ENCODE measurements at places on chromosomes 7 and 10.

GRCh38 chr7:1946773-1947450 is 276.8 kb downstream of the ELFN1 start:
- no peak for DNase-seq

GRCh38 chr7:101816595-101817470 is 593 bp upstream of the CUX1 start:
- peak; percentile 59 for DNase-seq

- DNase-seq: no peak
Observed at GRCh38 chr7:15922002-15922401, 235.5 kb upstream of the MEOX2 start.

DNA sequence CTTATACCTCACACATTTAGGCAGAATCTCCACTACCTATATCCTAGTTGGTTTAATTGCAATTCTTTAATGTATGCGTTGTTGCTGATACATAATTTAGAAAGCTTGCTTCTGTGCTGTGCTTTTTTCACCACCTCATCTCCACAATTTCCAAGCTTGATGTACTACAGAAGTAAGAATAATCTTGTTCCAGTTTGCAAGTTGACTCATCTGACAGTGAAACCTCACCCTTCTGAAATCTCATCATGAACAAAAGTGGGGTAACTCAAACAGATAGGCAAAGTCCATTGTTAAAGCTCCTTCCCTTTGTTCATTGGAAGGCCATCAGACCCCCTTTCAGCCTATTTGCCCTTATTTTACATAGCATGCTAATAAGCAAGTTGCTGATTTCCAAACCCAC is 13.6 kb downstream of the EIF4EBP2 start:
- no peak for DNase-seq

Measured in putamen (tissue), 1 donor.